ENCODE measurements at places on chromosomes 6 and 20.
A peak's percentile ranks its signal among the peaks of the same experiment; 100 is the strongest.

DNA sequence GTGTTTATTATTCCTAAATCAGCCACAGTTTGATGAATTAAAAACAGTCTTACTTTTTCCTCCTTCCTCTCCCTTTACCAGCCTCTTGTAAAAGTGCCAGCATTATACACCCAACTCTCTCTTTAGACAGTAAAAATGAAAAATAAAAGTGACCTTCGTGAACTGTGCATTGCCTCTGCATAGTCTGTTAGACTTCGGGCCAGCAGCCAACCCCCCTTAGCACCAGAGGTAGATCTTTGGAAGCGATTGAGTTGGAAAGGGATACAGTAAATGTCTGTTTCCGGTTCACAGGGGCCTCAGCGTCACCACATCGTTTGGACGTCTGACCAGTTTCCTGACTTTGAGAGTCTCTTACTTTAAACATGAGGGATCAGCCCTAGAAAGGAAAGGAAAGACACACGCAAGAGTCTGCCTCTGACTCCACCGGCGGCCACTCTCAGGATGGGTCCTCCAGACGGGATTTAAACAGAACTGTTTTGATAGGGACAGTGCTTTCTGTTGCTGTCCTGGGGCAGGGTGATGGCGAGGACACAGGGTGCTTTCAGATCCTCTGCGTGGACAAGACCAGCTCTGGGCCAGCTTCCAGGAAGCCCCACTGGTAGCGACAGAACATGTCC, 206.6 kb upstream of the PREP start:
- no peak for DNase-seq

DNA sequence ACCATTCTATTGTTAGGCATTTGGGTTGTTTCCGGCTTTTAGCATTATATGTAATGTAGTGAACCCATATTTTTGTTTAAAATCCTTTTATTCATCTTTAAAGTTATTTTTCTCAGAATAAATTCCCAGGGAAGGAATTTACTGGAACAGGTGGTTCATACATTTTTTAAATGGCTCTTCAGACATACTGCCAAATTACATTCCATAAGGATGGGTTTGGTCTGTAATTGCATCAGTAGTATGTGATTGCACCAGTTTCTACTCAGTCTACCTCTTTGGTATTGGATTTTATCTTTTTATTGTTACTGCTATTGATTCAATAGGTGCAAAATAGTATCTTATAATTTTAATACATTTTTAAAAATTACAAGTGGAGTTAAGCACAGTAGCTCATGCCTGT, 27.2 kb downstream of the BRPF3 start:
- no peak for DNase-seq

DNA sequence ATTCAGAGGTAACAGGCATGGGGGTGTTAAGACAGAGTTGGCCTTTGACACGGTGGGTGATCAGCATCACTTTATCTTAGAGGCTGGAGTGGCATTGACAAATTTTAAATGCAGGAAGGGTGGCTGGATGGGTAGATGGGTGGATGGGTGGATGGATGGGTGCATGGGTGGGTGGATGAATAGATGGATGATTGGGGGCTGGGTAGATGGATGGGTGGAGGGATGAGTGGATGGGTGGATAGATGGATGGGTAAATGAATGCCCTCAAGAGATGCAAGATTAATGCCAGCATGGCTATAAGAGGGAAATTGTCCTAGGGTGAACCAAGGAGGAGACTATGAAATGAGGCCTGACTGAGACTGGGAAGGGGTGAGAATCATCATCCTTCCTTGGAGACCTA, 18.4 kb downstream of the ITPR3 start:
- no peak for DNase-seq

DNA sequence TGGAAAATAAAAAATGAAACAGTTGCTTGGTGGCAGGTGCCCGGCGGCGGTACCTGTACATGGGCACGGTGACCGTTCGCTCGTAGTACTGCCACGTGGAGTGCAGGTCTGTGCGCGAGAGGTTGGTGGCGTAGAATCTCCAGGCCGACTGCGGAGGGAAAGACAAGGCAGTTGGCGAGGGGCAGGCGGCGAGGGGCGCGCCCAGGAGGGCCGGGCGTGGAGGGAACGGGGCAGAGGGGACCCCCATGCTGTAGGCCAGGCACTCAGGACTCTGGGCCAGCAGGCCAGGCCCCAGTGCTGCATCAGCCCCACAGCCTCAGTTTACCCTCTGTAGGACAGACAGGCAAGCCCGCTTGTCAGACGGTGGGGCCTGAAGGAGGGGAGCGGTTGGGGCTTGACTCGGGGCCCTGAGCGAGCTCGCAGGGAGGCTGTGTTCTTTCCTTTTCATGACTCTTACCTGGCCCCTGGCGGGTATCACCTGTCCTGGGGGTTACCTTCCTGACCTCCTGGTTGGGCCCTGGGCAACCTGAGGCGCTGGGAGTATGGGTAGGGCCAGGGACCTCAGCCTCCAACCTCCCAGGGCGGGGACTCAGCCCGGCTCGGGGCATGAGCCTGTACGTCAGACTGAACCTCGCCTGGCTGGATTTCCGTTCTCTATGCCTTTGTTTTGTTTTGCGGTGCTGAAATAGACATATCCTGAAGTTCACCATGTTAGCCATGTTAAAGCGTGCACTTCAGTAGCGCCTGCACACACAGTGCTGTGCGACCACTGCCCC, 38.5 kb downstream of the KCNQ2 start:
- DNase-seq = no peak

GRCh38 chr6:168968228-168968627, 285.4 kb downstream of the THBS2 start:
- no peak for DNase-seq

DNA sequence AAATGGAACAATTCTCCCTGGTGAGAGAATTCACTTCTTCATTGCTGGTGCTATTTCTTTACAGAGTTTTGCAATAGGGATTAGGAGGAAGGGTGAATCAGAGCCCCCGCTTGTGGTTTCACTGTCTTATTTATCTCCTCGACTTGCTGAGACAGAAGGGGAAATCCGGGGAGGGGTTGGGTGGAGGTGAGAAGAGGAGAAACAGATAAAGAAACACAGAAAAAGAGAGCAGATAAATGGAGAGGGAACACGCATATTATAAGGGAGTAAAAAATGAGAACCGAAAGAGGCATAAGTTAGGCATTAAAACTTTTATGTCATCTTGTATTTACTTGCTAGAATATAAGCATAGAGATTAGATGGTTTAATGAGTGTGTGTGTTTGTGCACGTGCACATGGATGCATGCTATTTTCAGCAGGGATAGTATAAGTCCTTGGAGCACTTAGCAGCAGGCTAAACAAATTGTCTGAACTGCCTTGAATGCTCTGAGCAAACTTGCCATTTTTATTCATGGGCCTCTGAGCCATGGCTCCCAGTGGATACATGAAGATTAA, 105.0 kb downstream of the OLIG3 start:
- DNase-seq = peak; percentile 13

DNA sequence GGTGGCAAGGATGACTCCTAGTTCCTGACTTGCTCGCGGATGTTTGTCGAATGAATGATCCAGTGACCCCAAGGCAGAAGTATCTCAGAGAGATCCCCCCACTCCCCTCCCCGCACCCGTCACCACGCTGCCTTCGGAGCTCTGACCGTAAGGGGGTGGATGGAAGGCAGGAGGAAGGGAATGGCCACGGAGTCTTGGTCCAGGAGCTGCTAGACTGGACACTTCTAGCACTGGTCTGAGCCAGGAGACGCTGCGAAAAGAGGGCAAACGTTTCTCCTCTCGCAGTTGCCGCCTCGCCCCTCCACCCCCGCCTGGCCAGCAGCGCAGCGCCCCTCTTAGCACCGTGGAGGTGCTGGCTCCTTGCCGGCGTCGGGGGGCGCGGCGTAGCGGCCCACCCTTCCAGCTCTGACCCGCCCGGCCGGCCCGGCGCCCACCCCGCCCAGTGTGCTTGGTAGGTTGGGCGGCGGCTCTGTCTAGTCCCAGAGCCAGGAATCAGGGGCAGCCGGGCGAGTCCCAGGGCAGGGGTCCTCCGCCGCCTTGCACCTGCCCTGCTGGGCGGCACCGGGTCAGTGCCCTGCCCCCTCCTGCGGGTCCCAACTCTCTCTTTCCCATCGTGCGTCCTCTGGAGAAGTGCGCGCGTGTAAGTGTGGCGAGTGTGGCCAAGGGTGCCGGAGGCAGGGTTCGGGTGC, 2.4 kb upstream of the DBNDD2 start:
- DNase-seq = no peak

GRCh38 chr6:14067656-14068055, 49.9 kb upstream of the CD83 start:
- no peak for DNase-seq

DNA sequence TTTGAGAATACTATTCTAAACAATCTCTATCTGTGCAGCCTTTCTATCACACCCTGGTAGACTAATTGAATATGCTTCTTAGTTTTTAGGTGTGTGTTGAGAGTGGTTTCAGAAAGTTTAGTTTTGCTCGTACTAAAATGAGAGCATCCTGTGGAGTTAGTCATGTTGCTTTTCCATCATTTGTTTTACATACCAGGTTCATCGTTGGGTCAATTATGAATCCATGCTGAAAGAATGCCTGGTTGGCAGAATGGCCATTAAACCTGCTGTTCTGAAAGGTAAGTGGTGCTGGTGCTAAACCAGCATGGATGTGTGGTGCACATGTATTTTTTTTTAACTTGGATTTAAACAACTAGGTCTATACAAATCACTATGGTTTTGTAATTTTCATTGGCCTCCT, 49.3 kb downstream of the CYB5R4 start:
- DNase-seq = no peak

DNA sequence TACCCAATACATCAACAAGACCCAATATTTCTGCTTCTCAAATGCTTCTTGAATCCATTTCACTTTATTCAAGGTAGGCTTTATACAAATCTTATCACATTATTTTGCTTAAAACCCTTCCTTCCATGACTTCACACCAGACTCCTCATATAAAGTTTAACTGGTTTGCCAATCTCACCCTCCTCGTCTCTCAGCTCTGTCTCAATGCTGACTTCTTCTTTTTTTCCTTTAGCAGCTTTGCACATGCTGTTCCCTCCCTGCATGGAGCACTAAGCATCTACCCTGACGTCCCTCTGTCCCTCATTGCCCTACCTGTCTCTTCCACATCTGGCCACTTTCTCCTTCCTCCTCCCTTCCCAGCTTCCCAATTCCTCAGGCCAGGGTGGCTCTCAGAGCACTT, 31.4 kb downstream of the KCNK17 start:
- DNase-seq = no peak

DNA sequence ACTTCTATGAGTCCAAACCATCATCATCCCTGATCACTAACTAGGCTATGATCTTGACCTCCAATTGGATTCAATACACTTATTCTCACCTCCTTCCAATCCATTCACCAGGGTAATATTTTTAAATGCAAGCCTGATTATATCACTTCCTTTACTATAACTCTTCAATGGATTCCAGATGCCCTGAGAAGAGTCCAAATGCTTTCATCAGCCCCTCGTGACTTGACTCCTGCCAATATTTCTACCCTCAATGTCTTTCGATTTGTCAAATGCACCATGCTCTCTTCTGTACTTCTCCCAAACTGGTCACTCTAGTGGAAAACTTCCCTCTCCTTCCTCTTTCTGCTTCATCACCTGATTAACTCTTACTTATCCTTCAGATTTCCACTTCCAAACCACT, 70.8 kb downstream of the CD164 start:
- DNase-seq = no peak

- DNase-seq = no peak
Measured at GRCh38 chr20:44592366-44592765, 10.0 kb downstream of the PKIG start.

DNA sequence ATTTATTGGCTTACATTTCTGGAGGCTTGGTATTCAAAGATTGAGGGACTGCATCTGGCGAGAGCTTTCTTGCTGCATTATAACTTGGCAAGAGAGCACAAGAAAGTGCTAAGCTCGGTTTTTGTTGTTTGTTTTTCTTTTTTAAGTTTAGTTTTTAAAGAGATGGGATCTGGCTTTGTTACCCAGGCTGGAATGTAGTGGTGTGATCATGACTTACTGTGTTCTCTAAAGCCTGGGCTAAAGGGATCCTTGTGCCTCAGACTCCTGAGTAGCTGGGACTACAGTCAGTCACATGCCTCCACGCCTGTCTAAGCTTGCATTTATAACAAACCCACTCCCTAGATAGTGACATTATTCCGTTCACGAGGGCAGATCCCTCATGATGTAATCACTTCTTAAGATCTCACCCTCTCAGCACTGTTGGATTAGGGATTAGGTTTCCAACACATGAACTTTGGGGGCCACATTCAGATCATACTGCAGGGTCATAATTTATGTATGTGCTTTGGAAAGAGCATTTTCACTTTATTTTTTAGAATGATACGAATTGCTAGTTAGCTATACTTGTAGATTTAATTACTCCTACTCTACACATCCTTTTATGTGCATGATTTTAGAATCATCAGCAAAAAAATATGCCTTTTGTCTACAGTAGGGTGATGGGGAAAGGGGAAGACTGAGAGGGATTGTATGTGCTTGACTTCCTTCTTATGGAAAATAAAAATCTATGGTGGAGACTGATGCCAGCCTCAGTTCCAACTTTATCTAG, 167.8 kb downstream of the JARID2 start:
- DNase-seq = no peak

DNA sequence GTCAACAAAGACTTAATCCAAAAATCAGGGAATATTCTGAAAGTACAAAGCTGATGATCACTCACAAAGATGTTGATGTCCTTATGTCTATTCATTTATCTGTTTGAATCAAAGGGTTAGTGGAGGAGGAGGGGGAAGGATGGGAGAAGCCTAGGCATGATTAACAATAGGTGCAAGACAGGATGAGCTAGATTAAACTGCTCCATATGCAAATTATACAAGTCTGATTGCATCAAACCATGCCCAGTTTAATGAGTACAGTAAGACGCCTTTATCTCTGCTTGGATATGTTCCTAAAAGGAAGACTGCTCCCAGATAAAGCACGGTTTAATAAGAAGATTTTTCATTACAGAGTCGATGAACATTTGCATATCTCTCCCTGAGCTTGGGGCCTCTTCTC, 626.4 kb upstream of the NOX3 start:
- DNase-seq = no peak

DNA sequence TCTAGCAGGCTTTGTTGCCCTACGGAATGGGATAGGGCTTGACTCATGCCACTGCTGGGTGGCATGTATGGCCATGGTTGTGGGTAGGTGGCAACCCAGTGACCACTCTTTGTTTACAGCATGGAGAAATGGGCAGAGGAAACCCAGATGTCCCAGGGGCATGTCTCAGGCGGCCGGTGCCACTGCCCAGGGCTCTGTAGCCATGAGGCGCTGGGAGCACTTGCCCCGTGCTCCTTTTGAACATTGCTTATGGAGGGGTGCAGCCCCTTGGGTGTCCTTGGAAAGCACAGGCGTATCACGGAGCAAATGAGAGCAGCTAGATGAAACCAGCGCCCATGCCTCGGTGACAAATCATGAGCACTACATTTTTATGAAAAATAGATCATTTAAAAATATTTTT, 212.5 kb upstream of the ECI2 start:
- no peak for DNase-seq

GRCh38 chr20:53767206-53767930, 173.7 kb upstream of the ZNF217 start:
- no peak for DNase-seq

DNA sequence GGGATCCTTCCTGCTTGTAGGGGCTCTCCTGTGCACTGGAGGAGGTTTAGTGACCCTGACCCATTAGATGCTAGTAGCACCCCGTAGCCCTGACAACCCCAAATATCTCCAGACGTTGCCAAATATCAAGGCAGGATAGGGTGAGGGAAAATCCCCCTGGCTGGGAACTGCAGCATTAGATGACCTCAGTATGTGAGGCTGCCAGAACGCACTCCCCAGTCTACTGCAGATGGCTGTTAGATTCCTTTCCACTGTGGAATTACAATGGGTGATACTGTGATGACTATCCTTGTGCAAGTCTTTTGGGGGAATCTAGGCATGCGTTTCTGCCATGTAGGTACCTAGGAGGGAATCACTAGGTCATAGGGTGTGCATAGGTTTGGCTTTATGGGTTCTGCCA, 226.3 kb upstream of the KCNG1 start:
- no peak for DNase-seq

Measured in stimulated activated CD8-positive, alpha-beta memory T cell treated with anti-CD3 and anti-CD28 coated beads, Interleukin-15, amount 100 ng/mL, for 24 hours (primary cell).